ENCODE measurements at places on chromosomes 6 and 20. TPM values are rescaled to one million over a fixed set of nuclear protein-coding genes. Genes with fewer than 3 reads are reported as not detected.

DNA sequence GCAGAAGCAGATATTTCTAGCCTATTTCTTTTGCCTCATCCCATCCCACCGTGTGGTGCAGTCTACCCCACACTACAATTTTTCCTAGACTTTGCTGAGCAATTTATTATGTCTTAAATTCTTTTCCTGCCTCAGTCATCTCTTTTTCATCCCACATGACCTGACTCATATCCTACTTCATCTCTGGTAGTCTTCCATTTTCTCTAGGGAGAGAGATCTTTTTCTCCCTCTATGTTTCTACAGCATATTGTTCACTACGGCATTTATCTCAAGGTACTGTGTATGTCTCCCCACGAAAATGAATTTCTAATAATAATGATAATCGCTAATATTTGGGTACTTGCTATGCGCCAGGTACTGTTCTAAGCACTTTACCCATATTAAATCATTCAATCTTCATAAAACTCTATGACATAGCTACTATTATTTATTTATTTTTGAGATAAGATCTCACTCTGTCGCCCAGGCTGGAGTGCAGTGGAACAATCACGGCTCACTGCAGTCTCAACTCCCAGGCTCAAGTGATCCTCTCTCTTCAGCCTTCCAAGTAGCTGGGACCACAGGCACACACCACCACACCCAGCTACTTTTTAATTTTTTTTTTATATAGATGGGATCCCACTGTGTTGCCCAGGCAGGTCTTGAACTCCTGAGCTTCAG lies 15.6 kb downstream of the PDSS2 start:
- no peak for DNase-seq

- DNase-seq, result no peak
Observed at GRCh38 chr20:53171065-53171464, 198.9 kb downstream of the TSHZ2 start.

DNA sequence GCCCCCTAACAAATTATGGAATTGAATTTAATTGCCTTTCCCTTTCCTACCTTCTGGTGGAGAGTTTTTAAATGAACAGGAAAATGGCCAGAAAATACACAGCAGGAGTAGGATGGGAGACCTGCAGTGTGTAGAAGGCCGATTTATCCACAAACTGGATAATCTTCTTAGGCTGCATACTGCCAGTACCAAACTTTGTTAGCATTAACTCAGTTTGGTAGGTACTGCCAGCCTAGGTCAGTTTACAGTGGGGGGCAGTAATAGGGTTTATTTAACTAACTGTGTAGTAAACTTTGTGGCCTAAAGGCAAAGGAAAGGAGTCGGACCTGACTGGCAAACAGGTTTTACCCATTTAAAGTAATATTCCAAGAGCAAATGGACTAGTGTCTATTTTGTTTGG lies 4.6 kb downstream of the NCOA3 start:
- DNase-seq, result no peak

DNA sequence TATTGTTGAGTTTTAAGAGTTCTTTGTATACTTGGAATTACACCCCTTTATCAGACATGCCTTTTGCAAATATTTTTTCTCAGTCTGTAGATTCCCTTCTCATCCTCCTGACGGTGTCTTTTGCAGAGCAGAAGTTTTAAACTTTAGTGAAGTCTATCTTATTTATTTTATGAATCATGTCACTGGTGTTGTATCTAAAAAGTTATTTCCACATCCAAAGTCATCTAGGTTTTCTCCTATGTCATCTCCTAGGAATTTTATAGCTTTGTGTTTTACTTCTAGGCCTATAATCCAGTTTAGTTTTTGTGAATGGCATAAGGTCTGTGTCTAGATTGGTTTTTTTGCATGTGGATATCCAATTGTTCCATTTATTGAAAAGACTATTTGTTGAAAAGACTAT lies 271.3 kb downstream of the KIF16B start:
- DNase-seq, result no peak

- DNase-seq, result no peak
Observed at GRCh38 chr20:48049171-48049570, 263.9 kb upstream of the SULF2 start.

The CLVS2 gene
- 0.28 TPM for polyA plus RNA-seq

The TMEM217 gene
- 2.2 TPM for polyA plus RNA-seq

Measured in right renal pelvis (tissue), 4 donors.